Activated T-helper 1 cell treated with anti-CD3 and anti-CD28 coated beads, Interleukin-2, amount 50 U/mL, for 16 hours (primary cell): ENCODE measurements at places on chromosomes 12 and 14.

- DNase-seq = no peak
Measured at GRCh38 chr12:28859551-28859950, 289.5 kb upstream of the FAR2 start.

GRCh38 chr12:26953447-26953846 is 15.2 kb downstream of the FGFR1OP2 start:
- DNase-seq = no peak

GRCh38 chr12:16599081-16599480 is 6.9 kb downstream of the LMO3 start:
- DNase-seq = no peak

DNA sequence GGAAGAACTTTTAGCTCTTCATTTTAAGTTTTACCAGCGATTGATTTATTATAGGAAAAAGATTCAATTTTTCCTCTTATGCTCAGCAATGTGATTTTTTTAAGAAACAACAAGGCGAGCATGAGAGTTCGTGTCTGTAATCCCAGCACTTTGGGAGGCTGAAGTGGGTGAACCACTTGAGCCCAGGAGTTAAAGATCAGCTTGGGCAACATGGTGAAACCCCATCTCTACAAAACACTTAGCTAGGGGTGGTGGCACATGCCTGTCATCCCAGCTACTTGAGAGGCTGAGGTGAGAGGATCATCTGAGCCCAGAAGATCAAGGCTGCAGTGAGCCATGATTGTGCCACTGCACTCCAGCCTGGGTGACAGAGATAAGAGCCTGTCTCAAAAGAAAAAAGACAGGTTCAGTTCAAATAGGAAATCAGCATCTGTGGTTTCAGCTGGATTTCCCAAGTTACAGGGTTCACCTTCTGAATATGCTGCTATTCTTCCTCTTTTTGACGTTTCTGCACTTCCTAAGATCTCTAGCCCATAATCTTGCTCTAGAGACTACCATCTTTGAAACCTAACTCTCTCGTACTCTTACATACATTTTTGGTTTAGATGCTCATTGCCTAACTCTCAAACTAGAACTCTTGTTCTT is 274.7 kb downstream of the SEC23A start:
- DNase-seq = no peak

- DNase-seq = no peak
Measured at GRCh38 chr12:14373217-14373616, 7.7 kb downstream of the ATF7IP start.

- no peak for DNase-seq
Measured at GRCh38 chr12:58408516-58408915, 467.1 kb downstream of the ATP23 start.

- peak; percentile 94 for DNase-seq
Measured at GRCh38 chr12:101830367-101831325, at the start of gene GNPTAB. Gene GNPTAB (minus strand): TSS chr12:101830959. CDS start chr12:101830675, 284 bp downstream.

DNA sequence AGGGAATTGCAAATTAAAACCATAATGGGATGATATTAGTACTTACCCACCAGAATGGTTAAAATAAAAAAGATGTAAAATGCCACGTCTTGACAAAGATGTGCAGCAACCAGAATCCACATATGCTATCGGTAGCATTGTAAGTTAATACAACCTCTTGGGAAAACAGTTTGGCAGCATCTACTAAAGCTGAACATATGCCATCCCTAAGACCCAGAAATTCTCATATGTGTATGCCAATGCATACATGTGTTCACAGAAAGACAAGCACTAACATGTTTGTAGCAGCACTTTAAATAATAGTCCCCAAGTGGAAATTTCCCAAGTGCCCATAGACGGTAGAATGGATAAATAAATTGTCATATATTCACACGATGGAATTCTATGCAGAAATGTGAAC is 28.3 kb upstream of the SLC5A8 start:
- no peak for DNase-seq

DNA sequence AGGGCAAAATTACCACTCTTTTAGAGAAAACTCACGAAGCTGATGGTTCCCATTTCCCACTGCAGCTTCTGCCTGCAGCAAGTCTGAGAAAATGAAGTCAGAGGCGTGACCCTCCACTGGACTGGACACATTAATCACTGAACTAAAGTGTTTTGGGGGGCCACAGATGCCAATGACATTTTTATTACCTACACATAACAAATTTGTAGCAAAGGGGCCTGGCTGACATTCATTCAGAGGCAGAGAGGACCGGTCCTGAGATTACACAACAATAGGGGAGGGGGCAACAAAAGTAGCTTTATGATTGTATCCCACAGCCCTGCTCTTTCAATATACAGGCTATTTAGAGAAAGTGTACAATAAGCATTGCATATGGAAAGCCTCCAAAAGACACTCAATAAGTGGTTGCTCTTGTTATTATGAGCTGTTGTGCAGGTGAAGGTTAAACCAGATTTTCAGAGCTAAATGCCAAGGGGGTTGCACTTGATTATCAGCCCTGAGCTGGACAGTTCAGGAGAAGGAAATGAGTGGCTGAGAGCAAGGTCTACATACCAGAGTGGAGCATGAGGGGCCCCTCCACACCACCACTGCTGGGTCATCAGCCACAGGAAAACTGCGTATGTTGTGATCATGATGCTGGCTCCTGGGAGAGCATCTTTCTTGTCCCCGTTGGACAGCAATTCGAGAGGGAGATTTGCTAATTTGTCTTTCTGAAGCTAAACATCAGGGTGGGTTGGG is 41.5 kb upstream of the CCDC60 start:
- DNase-seq = no peak

GRCh38 chr12:85807730-85808129 is 28.5 kb downstream of the RASSF9 start:
- no peak for DNase-seq

DNA sequence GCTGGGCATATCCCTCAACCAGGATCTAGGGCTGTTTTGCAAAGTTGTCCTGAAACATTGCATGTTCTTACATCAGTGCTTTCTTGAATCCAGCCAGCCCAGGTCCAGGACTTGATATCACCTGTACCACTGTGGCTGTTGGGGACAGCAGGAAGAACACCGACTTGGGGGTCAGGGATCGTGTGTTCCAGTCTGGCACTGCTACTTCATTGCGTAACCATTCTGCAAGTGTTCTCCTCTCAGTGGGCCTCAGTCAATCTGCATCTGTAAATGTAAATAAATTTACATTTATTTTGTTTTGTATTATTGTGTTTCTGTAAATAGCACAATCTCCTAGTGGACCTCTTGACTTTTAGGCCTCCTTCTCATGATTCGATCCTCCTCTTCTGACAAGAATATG is 167.3 kb downstream of the SUDS3 start:
- no peak for DNase-seq

GRCh38 chr12:60947533-60947932 is 1312.7 kb upstream of the USP15 start:
- DNase-seq = no peak

DNA sequence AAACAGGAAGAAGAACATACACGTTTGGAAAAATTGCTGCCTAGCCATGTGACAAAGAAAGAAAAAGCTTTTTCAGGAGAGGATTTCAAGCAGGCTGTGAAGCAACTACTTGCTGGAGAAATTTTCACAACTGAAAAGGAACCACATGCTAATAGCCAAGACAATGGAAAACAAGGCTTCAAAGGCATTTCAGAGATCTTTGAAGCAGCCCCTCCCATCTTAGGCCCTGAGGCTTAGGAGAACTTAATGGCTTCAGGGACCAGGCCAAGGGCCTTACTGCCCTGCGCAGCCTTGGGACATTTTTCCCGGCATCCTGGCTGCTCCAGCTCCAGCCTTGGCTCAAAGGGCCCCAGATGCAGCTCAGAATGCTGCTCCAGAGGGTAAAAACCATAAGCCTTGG is 255.9 kb upstream of the ARID2 start:
- no peak for DNase-seq

GRCh38 chr14:92253381-92253894 is 69.5 kb upstream of the SLC24A4 start:
- DNase-seq = no peak

- DNase-seq = no peak
Measured at GRCh38 chr12:45582986-45583659, 146.4 kb upstream of the ARID2 start.

DNA sequence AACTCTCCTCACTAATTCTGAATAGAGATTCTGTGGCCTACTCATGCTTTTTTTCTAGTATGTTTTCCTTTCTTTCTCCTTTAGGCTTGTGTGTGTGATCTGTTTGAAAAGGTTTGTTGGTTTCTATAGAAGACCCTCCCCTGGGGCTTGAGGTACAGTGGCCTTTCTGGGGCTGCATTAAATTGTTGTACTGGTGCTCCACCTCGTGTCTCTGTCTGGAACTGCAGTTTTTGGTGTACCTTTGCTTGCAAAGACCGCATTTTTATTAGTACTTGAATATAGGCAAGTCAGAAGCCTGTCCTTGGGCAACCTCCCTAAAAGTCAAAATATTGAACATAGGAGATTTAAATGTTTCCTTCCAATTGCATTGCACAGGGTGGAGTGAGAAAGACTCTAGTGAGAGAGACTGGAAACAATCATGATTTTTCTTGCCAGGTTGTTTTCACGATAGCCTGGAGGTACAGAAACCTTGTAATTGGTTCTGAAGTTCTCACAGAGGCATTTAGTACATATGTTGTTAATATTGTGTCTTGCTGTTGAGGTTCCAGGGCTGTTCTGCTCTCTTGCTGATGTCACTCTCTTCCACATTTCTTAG is 39.0 kb downstream of the SLCO1B1 start:
- no peak for DNase-seq

DNA sequence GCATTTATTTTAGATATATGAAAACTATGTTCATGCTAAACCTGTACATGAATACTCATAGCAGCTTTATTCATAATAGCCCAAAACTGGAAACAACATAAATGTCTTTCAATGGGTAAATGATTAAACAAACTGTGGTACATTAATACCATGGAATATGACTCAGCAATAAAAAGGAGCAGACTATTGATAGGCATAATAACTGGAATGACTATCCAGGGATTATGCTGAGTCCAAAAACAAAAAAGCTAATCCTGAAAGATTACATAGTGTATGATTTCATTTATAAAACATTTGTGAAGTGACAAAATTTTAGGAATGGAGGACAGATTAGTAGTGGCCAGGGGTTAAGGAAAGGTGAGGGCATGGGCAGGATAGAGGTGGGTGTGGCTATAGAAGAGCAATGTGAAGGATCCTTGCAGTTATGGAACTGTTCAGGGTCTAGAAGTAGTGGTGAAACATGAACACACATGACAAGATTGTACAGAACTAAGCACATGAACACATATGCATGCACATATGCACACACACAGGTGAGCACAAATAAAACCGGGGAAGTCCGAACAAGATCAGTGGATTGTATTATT is 61.1 kb upstream of the CDKN3 start:
- no peak for DNase-seq

DNA sequence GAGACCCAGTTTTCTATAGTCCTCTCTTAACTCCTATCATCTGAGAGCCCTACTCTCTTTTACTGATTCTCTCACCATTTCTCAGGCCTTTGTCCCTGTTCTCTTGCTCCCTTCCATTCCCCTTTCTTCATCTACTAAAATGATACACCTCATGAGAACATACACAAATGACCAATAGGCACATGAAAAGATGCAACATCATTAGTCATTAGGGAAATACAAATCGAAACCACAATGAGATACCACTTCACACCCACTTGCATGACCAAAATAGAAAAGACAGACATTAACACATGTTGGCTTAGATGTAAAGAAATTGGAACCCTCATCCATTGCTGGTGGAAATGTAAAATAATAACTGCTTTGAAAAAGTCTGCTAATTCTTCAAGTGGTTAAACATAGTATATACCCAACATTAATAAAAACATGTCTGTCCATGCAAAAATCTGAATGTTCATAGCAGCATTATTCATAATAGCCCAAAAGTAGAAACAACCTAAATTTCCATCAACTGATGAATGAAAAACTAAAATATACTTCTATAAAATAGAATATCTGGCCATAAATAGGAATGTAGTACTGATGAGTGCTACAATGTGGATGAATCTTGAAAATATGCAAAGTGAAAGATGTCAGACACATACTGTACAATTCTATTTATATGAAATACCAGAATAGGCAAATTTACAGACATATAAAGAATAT is 66.0 kb downstream of the DENND5B start:
- no peak for DNase-seq

- no peak for DNase-seq
Measured at GRCh38 chr12:100737168-100737567, 57.4 kb upstream of the ANO4 start.

GRCh38 chr14:81525129-81525528 is 8.5 kb downstream of the SEL1L start:
- DNase-seq = no peak

DNA sequence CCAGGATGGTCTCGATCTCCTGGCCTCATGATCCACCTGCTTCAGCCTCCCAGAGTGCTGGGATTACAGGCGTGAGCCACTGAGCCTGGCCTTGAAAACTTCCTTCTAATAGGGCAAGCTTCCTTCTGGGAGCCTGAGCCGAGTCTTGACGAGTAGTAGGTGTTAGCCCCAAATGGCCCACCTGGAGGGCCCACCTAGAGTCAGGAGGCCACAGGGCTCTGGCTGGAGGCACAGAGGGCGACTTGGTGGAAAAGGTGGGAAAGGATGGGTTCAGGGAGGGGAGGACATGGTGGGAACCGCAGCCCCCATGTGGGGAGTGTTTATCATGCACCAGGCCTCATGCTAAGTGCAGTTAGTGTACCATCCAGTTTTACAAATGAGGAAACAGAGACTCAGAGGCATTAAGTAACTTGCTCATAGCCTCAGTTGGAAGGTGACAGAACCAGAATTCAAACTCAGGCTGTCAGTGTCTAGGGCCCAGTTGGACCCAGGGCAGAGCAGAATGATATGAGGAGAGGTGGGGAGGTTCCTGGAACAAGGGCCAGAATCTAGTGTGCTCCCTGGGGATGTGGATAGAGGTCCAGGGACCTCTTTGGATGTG is 3.1 kb upstream of the LRP1-AS start:
- no peak for DNase-seq

- no peak for DNase-seq
Measured at GRCh38 chr12:19421503-19422282, 17.6 kb upstream of the AEBP2 start.

DNA sequence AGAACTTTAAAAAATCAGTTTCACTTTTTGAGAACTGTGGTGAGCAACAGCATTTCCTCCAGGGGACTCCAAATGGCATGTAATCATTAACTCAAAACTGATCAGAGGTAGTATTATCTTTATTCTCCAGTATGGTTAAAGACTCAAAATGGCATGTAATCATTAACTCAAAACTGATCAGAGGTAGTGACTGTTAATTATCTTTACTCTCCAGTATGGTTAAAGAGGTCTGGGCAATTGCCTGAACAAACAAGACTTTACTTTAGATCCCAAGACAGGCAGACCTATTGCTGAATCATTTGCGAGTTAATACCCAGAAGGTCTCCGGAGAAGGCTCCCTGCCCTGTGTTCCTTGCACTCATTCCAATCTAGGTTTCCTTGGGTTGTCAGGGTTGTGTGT is 6.6 kb upstream of the ACADS start:
- no peak for DNase-seq

DNA sequence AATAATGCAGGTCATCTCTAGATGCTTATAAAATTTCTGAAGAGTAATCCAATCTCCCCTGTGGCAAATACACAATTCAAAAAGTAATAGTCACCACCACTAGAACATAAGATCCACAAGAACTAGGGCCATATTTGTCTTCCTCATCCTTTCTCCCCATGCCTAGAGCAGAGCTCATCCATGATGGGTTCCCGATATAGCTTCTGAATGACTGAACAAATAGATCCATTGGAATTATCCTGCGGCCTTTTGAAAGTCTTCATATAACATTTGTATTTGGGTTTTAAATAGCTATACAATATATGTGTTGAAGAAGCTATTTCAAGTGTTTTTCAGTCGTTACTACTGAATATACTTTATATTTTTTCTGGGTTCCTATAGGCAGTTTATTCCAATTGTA is 5.7 kb downstream of the DCN start:
- DNase-seq = no peak

GRCh38 chr12:1377117-1377516 is 217.3 kb downstream of the FBXL14 start:
- DNase-seq = no peak
